ENCODE measurements at places on chromosomes 2 and 18.

GRCh38 chr18:6563896-6564295, 149.2 kb upstream of the L3MBTL4 start:
- DNase-seq, result no peak

DNA sequence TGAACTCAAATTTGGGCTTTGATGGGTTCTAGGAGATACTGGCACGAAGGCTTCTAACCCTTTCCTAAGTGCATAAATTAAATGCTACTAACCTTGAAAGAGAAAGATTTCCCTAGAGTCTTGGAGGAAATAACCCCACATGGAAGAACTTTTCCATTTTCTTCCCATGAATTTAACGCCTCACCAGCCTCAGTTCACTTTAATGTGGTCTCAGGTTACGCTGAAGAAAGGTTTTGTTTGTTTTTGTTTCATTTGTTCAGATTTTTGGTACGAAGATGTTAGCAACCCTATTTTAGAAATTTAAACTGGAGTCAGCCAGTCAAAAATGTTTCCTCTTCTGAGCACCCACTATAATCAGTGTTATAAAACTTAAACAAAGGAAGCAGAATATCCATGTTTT, 30.7 kb downstream of the METTL4 start:
- DNase-seq, result no peak

DNA sequence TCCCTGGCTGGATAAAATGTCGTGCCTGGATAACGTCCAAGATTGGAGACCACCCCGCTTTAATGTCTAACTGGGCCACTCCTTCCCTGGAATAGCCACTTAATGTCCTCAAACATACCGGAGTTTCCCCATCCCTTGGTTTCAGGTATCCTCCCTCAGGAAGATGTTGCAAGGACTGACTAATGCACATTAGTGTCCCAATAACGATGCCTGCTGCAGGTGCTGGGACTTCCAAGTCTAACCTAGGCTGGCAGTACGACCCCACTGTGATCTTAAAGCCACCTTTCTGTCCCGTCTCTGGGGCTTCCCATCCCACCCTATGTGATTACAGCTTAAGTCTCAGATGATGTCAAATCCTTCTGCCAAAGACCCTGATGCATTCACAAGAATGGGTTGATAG, 1.1 kb upstream of the ATP6V1C2 start:
- DNase-seq, result no peak

DNA sequence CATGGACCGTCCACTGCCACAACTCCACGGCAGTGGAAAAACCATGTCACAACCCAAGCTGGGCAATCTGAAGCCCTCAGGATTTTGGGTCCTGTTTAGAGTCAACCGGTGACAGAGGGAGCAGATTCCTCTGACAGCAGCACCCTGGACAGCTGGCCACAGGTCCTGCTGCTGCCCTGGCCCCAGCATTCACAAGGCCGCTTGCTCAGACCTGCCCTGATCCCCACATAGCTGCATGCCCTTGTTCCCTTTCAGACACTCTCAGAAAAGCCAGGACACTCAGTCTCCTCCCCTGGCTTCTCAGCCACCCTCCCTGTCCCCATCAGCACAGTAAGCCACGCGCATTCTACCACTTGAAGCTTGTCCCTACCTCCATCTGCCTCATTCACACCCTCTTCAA, 1.6 kb downstream of the COPS9 start:
- no peak for DNase-seq

DNA sequence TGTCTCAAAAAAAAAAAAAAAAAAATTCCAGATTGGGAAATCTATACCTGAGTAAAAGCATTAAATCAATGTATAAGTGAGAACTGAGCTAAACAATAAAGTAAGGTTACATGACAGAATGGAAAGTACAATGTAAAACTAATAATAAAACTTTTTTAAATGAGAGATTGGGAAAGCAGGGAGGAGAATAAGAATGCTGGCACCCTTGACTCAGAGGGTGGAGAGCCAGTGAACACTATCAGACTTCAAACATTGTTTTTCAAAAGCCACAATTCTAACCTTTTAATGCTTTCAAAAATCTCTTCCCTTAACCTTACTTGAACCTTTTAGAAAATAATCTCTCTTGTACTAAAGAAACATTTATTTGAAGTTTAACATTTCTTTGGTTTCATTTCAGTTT, 63.5 kb downstream of the TBC1D8 start:
- no peak for DNase-seq

GRCh38 chr2:1631292-1632001, 112.9 kb downstream of the PXDN start:
- no peak for DNase-seq

GRCh38 chr2:216591480-216591879, 41.7 kb upstream of the IGFBP2 start:
- no peak for DNase-seq

GRCh38 chr2:33034784-33035183, 88.0 kb downstream of the LTBP1 start:
- no peak for DNase-seq
